ENCODE measurements at places on chromosomes 1 and 21.

- DNase-seq = no peak
Observed at GRCh38 chr1:10380594-10381275, 18.1 kb upstream of the PGD start.

GRCh38 chr1:118988186-118989005 is at the start of gene TBX15:
TSS of gene TBX15 (minus strand) at chr1:118988343. CDS start at chr1:118987795, 548 bp downstream.
- no peak for DNase-seq

DNA sequence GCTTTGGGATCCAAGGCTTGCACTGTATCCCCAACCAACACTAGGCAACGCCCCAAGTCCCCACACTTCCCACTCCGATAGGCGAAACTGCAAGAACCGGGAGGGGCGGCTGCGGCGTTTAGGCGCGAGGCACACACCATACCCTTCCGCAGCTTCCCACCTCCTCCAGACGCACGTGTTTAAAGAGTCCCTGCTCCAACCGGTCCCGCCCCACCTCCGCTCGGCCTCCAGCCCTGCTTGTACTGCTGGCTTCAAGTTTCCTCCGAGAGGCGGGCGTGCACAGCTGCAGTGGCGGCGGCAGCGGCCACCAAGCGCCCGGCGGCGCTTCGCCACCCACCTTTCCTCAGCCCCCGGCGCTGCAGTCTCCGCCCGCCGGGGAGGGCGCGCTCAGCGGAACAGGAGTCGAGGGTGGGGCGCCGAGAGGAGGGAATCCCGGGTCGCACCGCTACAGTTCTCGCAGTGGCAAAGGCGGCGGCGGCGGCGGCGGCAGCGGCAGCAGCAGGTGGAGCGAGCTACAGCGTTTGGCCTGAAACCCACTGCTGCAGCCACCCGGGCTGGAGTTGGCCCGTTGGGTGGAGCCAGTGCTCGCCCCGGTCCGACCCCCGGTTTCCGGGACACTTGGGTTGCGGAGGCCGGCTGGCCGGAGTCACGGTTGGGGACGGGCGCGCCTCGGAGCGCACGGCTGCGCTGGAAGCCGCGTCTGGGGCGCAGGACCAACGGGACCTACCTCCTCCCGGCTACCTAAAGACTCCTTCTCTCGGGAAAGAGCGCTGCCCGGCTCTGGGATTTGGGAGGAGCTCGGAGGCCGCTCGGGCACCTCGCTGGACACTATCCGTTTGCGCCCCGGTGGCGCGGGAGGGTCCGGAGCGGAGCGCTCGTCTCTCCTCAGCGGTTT is at the start of gene CNIH3:
CNIH3 (plus strand) TSS at position 457 of the 895 bp plus-strand sequence. CDS start 858 bp downstream, outside the sequence.
- DNase-seq = peak; percentile 29

DNA sequence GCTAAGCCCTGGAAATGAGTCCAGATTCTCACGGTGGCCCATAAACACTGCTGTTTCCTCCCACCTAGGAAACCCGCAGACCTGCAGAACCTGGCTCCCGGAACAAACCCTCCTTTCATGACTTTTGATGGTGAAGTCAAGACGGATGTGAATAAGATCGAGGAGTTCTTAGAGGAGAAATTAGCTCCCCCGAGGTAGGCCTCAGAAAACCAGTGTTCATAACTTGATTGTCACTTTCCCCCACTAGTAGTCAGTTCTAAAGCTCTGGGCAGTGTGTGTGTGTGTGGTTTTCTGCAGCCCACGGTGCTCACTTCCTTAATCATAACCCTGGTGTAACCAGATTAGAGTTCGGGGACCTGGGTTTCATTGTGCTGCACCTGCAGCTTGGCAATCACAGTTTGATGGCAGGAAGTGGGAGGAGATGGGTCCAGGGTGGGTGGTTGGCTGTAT is 39.1 kb downstream of the CLIC6 start:
- DNase-seq = peak; percentile 10

DNA sequence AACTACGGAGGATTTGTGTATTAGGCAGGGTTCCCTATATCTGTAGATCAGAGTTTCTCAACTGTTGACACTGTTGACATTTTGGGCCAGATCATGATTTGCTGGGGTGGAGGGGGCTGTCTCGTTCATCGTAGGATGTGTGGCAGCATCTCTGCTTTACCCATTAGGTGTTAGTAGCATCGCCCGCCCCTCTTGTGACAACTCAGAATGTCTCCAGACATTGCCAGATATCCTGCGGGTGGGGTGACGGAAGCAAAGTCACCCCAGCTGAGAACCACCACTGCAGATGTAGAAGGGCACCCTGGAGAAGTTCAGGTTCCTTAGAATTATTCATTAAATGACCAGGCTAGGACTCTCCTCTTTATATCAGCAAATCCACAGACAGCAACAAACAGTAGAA is 125.9 kb downstream of the CLIC6 start:
- DNase-seq = no peak

Data from CD4-positive, alpha-beta T cell treated with Interleukin-21 for 1 hour (primary cell).